HepG2 (cell line): ENCODE measurements at places on chromosomes 12 and 14. TPM values are rescaled to one million over a fixed set of nuclear protein-coding genes. Genes with fewer than 3 reads are reported as not detected.

DNA sequence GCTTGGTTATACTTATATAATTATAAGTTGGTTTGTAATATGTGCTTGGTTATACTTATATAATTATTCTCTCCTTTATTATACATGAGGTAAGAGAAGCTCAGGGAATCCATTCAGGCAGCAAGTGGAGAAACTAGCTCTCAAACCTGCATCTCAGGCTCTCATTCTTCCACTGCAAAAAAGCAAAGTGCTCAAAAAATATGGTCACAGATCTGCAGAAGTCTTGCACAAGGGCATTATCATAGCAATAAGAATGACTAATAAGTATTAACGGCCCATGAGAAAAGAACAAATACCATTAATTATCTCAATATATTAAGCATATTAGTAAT is 476 bp upstream of the TRAFD1 start:
- DNase-seq: no peak

- peak; percentile 50 for DNase-seq
Observed at GRCh38 chr12:70571705-70572268, 65.4 kb downstream of the PTPRB start.

SMARCD1 gene
- total RNA-seq: 54.6 and 64.9 TPM in 2 replicates

DNA sequence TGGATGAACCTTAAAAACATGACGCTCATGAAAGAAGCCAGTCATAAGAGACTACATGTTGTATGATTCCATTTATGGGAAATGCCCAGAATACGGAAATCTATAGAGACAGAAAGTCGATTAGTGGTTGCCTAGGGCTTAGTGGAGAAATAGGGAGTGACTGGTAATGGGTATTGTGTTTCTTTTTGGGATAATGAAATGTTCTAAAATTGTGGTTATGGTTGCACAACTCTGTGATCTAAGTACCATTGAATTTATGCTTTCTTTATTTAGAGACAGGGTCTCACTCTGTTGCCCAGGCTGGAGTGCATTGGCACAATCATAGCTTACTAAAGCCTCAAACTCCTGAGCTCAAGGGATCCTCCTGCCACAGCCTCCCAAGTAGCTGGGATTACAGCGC is 8.0 kb downstream of the RBMS2 start:
- DNase-seq: no peak

DNA sequence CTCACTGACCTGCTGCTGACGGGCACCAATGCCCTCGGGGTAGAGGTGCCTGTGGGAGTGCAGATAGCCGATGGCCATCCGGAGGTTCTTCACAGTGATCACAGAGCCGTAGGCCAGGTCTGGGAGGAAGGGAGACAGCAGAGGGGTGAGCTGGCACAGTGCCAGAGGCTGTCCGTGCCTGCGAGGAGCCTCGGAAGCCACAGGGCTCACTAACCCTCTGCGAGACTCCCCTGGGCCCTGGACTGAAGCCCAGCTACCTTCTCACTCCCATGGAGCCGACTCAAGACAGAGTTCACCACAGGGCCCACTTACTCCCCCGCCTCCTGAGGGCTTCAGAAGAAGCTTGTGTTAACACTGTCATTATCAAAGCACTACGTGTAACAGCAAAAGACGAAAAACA is 24.5 kb downstream of the POMT2 start:
- DNase-seq: no peak

- DNase-seq: no peak
Observed at GRCh38 chr12:13194401-13195110, 2.0 kb upstream of the EMP1 start.

- DNase-seq: peak; percentile 91
Observed at GRCh38 chr14:77508249-77508648, 9.6 kb upstream of the ISM2 start.

CCDC196 gene
- total RNA-seq: not detected in 2 replicates

CYP46A1 gene
- not detected in 2 replicates for total RNA-seq

- DNase-seq: no peak
Observed at GRCh38 chr12:54287261-54288157, 7.0 kb downstream of the HNRNPA1 start.

C14orf39 gene
- not detected in 2 replicates for total RNA-seq

DNA sequence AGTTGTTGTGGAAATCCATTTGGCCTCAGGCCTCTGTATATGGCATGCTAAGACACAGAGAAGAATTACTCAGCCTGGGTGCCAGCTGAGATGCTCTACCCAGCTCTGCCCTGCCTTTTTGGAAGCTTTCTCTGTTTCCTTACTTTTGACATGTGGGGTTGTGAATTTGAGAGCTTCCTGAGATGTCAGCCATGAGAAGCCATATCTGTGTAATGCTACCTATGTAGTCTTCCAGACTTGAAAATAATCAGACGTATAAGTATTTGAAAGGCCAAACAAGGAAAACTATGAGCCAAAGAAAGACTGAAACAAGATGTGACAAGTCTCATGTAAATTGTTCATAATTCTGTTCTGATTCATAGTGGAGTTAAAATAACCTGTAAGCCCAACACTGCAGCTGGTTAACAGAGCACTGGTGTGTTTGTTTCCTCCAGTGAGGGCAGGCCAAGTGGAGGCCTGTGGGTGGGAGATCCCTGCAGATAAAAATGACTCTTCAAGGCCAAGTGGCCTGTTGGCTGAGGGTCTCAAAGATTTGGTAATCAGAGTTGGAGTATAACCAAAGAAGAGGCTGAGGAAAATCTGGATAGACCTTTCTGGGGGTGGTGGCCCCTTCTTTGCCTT is 94.0 kb downstream of the TMX1 start:
- DNase-seq: no peak

DNA sequence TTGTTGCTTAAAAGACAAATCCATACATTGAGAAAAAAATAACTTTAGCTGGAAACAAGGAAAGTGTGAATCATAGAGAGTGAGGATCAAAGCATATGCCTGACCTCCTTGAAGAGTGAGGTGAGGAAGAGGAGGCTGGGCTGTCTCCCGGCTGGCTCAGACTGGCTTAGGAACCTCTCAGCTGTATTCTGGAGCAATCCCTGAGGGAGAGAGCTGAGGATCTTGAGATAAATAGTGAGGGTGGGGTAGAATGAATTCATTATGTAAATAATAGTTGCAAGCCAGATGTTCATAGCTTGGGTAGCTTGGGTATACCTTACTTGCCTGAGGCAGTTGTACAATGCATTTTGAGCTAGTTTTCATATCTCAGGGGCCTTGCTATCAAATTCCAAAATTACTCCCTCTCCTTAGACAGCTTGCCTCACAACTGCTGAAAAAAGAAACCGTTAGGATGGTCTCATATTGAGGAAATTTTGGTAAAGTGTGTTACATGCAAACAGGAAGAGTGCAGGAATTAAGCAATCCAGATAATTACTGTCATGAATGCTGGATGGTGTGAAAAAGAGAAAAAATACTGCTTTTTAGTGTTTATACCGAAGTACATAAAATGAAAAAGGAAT is 30.5 kb upstream of the SLC15A5 start:
- no peak for DNase-seq
